H7 (cell line): ENCODE measurements at places on chromosomes 12 and 14.

GRCh38 chr12:104562763-104563162, 106.0 kb downstream of the CHST11 start:
- no peak for DNase-seq

- DNase-seq = no peak
Measured at GRCh38 chr12:19220852-19221466, 91.4 kb downstream of the PLEKHA5 start.

DNA sequence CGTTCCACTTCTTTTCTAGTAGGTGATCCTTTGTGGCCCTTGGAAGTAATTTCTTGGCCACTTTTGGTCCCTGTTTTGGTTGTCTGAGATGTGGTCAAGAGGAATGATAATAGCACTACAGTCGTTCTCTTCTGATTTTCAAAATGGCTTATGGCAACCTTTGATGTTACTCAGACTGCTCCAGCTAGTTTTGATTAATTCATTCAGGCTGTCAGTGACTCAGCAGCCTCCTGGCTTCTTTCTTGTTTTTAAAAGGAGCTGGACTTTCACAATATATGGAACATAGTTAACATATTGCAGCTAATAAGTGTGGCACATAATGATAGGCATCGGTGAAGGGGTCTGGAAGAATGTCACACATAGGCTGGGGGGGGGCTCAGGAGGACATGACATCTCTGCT, 47.3 kb downstream of the WDR20 start:
- DNase-seq = no peak

GRCh38 chr14:87679866-87680265, 313.1 kb downstream of the GALC start:
- DNase-seq = no peak

DNA sequence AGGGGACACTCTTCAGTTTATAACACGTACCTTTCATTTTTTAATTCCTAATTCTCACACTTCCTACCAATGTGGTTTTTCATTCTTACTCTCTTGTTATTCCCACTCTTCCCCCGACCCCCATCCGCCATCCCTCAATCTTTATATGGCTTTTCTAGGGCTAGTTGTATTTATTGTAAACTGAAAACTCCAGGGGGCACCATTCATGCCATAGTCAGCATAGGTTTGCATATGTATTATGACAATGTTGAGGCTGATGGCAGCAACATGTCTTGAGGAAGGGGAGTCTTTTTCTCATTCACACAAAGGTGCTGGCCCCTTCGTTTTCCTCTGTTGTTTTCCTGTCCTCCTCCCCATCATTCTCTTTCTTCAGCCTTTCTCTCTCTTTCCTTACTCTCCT, 27.7 kb upstream of the LTA4H start:
- no peak for DNase-seq

DNA sequence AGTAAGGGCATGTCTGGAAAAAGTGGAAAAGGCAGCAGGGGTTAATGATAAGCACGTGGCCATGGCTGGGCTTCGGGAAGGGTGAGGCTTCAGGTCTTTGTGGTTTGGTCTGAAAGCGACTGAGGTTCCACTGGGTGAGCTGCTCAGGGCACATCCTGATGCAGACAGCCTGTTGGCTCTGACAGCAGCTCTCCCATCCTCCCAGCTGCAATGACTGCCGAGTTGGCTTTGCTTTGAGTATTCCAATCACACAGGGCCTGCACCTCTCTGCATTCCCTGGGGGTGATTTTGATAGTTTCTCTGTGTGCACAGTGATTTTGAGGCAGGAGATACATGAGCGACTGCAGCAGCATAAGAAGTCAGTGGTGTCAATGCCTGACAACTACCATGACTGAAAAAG, 390.7 kb downstream of the APAF1 start:
- no peak for DNase-seq

- DNase-seq = peak; percentile 47
Measured at GRCh38 chr14:28774764-28775735, 8.5 kb downstream of the FOXG1 start.

DNA sequence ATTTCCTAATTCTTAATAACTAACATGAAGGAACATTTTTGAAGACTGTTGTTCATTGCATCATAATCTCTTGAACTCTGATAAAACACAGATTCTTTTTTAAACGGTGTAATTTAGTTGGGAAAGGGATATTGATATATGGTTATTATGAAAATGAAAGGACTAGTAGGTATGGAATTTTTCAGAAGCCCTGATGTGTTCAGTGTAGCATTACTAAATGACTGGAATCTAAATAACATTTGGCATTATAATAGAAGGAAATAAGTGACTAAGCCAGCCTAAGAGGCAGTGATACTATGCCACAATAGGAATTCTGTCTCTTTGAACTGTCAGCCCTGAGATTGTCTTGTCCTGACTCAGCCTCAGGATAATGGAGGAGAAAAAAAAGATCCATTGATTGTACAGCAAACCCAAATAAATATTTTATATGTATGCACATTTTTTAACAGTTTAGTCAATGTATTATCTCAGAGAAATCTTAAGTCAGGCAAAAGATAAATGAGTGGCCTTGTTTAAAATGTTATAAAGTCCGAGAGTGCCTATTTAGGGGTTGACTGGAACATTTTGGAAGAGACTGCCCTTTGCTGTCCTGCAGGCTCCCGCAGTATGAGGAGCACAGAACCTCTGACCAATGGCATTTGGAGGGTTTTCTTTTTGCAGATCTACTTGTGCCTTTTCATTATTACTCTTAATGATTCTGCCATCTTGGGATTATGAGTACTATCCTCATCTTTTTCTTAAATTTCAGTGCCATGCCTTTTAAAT, 271.2 kb downstream of the EGLN3 start:
- DNase-seq = no peak

GRCh38 chr12:65106948-65107347, 14.2 kb downstream of the WIF1 start:
- no peak for DNase-seq

DNA sequence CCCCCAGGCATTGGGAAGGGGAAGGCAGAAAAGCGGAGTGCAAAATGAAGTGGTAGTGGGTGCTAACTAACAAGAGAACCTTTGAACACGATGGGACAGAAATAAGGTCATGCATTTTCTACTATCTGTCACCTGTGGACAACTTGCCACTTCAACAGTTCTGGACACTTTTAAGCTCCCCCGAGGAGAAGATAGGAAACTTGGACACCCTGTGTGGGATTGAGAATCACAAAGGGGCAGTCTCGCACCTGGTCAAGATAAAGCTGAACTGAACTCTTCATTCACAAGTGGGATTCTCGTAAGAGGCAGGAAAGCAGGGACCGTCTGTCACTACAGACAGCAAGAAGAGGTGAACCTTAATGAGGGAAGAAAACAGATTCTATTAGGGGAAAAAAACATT, 51.6 kb downstream of the EIF2S3B start:
- no peak for DNase-seq

DNA sequence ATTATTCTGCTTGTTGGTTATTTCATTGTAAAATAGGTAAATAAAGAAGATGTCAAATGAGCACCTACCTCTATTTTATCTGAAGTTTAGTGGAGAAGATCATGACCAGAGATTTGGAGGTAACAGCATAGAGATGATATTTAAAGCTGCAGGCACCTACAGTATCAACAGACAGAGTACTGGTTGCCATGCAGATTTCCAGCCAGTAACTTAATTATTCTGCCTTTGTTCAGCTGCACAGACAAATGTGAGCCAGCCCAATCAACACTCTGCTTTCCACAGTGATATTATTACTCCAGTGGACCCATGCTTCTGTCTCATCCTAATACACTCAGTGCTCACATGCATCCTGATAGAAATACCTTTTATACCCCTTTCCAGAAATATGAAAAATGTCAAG, 348.5 kb upstream of the RGS6 start:
- no peak for DNase-seq
